ENCODE measurements at places on chromosomes 3 and 15. TPM values are rescaled to one million over a fixed set of nuclear protein-coding genes. Genes with fewer than 3 reads are reported as not detected.

GRCh38 chr3:139465636-139466035, 10.7 kb downstream of the RBP2 start:
- ATAC-seq = no peak

DNA sequence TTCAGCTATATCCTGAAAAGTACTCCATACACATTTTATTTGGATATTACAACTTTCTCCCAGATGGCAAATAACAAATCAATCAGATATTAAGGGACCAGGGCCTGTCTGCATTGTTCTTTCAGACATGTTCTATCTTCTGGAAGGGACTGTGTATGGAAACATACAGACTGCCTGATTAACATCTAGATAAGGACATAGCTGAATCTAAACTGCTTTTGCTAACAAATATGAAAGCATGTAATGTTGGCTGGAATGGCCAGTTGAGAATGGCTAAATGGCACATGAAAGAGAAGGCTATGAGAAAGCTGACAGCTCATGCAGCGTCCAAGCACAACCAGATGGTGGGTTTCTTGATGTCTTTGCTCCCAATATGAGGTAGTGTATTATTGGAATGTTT, 149.4 kb downstream of the CFAP20DC start:
- ATAC-seq = no peak

DNA sequence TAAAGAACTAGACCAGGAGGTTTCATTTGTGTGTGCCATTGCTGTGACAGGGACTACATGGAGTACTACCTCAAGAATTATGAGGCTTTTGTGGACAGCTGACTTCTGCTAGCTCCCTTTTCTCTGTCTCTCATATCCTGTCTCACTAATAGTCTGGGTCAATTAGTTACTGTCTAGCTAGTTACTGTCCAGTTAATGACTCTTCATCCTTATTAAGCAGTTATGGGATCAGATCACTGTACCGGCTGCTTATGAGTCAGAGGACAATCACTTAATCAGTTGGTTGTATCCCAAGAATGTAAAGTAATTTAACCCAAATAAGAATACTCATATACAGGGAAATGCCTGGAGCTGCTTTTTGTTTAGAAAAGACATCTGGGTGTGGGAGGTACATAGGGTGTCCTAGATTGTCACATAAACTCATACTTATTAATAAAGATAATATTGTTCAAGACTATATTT, 158.0 kb downstream of the CDIN1 start:
- no peak for ATAC-seq

- no peak for ATAC-seq
Measured at GRCh38 chr15:76974456-76975036, 20.4 kb upstream of the PSTPIP1 start.

- peak; percentile 97 for ATAC-seq
Measured at GRCh38 chr15:52227456-52227855, 36.3 kb upstream of the GNB5 start.

DNA sequence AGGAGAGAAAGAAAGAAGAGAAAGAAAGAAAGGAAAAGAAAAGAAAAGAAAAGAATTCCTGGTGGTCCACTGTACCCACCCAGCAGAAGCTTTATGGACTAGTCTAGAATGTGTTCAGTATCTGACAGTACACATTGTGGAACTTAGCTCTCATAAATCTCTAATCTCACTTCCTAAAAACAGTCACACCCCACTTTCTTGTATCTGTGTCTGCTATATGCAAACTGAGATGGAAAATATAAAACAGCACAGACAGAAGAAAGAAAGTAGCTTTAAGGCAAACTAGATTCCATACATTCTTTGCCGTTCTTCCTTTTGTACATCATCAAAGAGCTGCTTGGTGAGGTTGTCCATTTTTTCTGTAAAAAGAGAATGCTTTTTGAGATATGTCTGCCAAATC, 41.1 kb upstream of the GNB5 start:
- ATAC-seq = peak; percentile 61

DNA sequence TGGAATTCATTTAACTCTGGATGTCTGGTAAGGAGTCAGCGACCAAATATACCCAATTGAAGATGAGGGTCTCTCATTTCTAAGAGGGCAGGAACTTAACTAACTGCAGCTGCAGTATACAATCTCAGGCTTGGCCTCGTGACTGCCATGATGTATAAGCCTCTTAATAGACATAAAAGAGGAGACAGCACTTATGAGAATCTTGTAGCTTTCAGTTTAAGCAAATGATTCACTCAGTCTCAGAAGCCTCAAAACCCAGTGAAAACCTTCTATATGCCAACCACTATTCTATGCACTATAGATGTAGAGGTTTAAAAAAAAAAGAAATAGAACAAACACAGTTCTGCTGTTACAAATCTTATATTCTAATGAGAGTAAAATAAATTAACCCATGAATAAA, 513.9 kb downstream of the TBL1XR1 start:
- ATAC-seq = no peak

DNA sequence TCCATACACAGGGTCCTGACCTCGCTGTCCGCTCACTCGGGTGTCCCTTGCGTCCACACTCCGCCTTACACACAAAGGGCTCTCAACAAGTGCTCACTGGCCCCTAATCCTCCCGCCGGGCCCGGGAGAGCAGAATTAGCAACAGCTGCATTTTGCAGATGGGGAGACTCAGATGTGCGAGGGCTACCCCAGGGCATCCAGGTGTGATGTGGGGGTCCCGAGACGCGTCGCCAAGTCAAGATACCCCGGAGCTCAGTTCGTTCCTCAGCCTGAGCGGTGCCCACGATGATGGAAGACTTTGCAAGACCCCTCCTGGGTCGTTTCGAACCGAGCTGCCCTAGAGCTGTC, 14.9 kb upstream of the WNT7A start:
- no peak for ATAC-seq

DNA sequence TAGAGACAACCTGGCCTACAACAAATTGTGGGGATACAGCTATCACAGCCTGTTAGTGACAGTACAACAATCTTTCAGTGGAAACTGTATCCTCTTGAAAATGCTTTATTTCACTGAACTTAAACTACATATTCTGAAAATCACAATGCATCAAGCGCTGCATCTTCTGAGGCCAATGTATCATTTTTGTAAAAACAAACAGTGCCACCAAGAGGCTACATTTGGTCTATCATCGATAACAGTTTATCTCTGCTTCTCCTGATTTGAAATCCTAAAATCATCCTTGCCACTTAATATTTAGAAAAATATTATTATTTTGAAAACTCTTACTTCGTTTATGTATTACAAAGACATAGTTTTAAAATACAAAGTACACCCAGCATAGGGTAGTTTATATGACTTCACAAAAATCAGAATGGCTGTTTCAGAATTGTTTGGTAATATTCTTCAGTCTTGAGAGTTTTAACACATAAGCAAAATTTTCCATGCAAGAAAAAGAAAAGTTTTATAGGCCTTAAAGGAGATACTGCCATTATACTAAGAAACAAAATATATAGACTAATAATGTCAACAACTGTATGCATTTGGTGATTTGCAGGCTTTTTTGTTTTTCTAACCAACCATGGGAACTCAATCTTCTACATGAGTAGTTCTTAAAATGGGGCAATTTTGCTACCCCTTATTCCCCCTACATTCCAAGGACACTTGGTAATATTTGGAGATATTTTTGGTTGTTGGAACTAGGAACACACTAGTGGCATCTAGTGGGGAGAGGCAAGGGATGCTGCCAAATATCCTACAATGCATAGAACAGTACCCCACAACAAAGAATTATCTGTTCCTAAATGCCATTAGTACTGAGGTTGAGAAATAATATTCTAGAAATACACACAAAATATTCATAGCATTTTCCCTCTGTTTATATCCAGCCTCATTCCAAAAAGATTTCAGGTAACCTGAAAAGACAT, 42.3 kb downstream of the WDR72 start:
- ATAC-seq = peak; percentile 58

DNA sequence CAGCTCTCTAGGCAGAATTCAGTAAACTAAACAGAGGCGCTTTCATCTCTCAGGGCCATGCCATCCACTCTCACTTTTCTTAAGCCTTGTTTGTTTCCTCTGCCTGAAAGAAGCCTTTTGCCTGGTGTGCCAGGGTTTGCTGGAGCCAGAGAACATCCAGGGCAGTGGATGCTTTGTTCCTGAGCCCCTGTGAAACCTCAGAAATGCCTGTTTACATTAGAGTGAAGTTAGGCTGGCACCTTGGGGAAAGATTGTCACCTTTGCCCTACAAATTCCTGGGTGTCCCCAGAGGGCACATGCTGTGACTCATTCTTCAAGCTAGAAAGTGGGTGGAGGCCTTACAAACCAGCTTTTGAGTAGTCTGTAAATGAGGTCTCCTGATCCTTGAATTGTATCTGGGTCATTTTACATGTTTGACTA, 10.7 kb upstream of the TRAK1 start:
- no peak for ATAC-seq

DNA sequence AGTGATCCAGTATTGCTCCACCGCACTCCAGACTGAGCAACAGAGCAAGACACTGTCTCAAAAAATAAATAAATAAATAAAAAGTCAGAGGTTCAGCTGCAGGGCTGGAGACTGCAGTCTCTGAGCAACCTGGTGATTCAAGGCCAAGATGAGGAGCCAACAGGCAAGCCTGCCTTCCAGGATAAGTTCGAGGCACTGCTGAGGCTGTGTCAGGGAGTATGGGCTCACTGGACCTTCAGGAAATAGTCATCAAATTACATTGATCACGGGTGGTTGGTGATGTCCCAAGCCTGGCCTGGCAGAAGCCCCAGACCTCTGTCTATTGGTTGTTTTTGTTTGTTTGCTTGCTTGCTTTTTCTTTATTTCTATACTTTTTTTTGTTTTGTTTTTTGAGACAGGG, 41.5 kb downstream of the IDH2 start:
- no peak for ATAC-seq

GRCh38 chr3:177795859-177796258, 598.6 kb upstream of the TBL1XR1 start:
- no peak for ATAC-seq

Gene GP9
- total RNA-seq = not detected

Gene ALAS1
- 31.1 TPM for total RNA-seq

DNA sequence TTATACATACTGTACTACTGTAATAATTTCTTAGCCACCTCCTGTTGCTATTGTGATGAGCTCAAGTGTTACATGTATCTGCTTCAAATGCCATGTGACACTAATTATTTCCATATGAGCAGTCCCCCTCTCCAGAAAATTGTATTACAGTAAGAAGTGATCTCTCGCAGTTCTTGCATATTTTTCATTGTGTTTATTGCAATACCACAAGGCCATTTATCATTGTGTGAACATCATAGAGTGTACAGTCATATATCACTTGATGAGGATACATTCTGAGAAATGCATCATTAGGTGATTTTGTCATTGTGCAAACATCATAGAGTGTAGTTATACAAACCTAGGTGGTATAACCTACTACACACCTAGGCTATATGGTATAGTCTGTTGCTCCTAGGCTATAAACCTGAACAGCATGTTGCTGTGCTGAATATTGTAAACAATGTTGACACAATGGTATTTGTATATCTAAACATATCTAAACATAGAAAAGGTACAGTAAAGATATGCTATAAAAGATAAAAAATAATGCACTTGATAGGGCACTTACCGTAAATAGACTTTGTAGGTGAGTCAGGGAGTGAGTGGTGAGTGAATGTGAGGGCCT, 189.6 kb upstream of the MLF1 start:
- no peak for ATAC-seq

Data from motor neuron (in vitro differentiated cells).